ENCODE measurements at places on chromosomes 7 and 10. TPM values are rescaled to one million over a fixed set of nuclear protein-coding genes. Genes with fewer than 3 reads are reported as not detected.
A peak's percentile ranks its signal among the peaks of the same experiment; 100 is the strongest.

Gene CFAP58
- not detected for total RNA-seq

Gene KCP
- 0.55 TPM for total RNA-seq

DNA sequence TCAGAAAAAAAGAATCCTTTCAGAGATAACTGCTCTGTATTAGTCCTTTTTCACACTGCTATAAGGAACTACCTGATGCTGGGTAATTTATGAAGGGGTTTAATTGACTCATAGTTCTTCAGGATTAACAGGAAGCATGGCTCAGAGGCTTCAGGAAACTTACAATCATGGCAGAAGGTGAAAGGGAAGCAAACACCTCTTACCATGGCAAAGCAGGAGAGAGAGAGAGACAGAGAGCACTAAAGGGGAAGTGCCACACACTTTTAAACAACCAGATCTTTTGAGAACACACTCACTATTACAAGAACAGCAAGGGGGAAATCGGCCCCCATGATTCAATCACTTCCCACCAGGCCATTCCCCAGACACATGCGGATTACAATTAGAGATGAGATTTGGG lies 114.2 kb downstream of the TES start:
- DNase-seq, result no peak
- no peak overlapping the region for H3K27ac ChIP-seq
- H3K4me1 ChIP-seq, result no peaks in the 10 kb centered on the region
- H3K27me3 ChIP-seq, result no peaks in the 10 kb centered on the region
- no peaks in the 10 kb centered on the region for H3K36me3 ChIP-seq

DNA sequence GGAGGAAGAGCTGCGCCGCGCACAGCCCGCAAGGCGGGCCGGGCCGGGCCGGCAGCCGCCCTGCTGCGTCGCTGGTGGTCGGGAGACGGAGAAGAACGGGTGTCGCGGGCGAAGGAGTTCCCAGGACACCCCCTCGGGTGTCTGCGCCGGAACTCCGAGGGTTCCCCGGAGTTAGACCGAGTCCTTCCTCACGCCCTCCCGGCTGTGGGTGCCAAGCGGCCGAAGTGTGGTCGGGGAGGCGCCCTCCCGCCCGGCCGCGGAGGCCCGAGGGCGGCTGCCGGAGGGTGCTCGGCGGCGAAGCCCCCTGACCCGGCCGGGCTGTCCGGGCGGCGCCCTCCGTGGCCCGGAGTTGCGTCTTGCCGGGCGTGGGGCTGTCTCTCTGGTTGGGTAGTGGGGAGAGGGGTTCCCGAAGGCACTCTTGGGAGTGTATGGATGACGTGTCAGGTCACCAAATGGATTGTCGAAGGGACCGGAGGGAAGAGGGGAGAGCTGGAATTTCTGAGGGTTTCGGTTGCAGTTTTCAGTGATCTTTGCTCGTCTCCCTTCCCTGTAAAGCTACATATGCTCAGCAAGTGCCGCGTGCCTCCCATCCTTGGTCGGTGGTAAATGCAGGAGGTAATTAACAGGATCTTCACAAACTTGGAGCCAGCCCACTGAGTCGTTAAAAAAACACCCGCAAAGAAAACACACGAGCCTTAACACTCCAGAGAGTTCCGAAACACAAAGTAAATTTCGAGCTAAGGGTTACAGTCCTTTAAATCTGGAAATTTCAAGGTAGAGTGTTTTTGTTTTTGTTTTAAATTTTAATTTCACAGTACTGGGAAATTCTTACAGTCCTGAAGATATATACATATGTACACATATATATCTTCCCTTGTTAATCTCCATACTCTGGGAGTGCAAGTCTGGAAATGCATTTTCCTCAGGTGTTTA lies 871 bp downstream of the ST7 start:
- no peaks in the 10 kb centered on the region for H3K36me3 ChIP-seq
- H3K4me3 ChIP-seq, result peak overlapping the region; percentile 63
- H3K27me3 ChIP-seq, result no peaks in the 10 kb centered on the region
- peak overlapping the region; percentile 62 for H3K27ac ChIP-seq

GRCh38 chr10:79445977-79446757 lies 743 bp upstream of the ZCCHC24 start:
- peak overlapping the region; percentile 57 for H3K27ac ChIP-seq
- H3K36me3 ChIP-seq, result no peaks in the 10 kb centered on the region
- peak; percentile 26 for DNase-seq
